ENCODE measurements at places on chromosomes 3 and 15.

GRCh38 chr15:37131621-37132020 lies 31.3 kb upstream of the MEIS2 start:
- no peak for DNase-seq

DNA sequence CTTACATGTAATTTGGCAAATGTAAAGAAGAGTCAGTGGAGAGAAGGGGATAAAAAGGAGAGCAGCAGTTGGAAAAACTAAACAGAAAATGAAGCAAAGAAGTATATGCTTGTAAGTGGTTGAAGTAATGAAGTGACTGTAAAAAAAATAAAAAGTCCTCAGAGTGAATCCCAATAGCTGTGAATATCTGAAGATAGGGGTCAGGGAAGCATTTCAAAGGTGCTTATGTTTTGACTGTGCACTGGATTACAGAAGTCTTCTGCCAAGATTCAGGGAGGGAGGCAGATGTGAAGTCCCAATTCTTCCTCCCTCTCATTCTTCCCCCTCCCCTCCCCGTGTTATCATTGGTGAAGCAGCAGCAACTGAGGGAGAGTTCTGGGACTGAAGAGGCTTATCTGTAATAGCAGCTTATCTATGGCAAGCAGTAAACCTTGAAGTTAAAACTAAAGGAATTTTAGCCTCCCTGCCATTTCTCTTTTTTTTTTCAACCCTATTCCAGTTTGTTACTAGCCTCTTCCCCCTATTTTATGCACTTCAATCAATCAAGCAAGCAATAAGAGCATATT lies 597.9 kb downstream of the IGSF11 start:
- no peak for DNase-seq

DNA sequence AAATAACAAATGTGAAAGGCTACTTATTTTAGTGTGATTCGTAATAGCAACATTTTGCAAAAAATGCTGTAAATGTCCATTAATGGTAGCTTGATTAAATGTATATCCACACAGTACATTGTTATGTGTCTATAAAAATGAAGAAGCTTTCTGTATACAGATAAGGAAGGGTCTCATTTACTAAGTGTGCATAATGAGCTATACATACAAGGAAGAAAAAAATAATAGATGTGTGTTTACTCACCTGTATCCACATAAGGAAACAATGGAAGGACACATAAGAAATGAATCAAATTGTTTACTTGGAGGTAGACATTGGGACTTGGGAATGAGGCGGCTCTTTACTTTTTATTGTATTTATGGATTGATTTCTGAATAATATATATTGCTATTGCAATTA lies 34.9 kb downstream of the MED12L start:
- DNase-seq = no peak

- no peak for DNase-seq
Observed at GRCh38 chr3:170322566-170323269, 34.8 kb upstream of the SKIL start.

GRCh38 chr3:42851228-42851834 lies 24.3 kb downstream of the CYP8B1 start:
- no peak for DNase-seq

DNA sequence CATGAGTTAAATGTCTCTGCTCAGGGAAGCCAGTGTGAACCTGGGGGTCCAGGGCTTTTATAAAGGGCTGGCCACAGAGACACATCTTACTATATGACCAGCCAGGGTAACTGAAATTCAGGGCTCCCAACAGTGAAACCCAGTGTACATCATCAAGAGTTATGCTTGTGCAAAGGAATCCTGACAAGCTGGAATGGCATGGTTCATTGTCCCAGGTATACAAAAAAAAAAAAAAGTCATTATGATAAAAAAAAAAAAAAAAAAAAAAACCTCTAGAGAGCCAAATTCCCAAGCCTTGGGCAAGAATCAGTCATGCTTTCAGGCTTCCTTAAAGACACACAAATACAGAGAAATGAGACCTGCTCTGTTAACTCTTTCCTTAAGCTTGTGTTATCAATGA lies 452.0 kb downstream of the GABRG3 start:
- no peak for DNase-seq

DNA sequence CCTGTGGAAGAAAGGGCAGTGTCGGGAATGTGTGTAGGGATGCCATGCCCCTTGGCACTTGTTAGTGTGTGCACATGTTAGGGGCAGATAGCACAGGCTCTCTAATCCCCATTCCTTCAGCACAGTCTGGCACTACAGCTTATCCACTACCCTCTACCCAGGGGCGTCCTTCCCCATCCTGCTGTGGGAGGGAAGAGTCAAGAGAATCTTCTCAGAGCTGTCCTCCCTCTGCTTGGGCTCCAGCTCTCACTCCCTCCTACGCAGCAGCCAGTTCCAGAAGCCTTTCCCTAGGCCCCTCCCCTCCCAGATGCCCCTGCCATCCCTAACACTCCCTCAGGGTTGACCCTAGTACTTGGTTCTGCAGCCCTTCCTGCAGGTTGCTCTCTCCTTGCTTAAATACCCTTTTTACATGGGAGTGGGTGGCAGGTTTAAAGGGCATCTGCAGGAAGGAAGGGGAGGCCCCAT lies 815 bp upstream of the GRM2 start:
- no peak for DNase-seq

GRCh38 chr15:52714968-52715367 lies 35.8 kb upstream of the ATOSA start:
- DNase-seq = no peak
